Hippocampal formation (tissue), 2 donors: ENCODE measurements at places on chromosomes 6 and 20.

- DNase-seq, result no peak
Observed at GRCh38 chr6:122365775-122366403, 33.6 kb upstream of the HSF2 start.

DNA sequence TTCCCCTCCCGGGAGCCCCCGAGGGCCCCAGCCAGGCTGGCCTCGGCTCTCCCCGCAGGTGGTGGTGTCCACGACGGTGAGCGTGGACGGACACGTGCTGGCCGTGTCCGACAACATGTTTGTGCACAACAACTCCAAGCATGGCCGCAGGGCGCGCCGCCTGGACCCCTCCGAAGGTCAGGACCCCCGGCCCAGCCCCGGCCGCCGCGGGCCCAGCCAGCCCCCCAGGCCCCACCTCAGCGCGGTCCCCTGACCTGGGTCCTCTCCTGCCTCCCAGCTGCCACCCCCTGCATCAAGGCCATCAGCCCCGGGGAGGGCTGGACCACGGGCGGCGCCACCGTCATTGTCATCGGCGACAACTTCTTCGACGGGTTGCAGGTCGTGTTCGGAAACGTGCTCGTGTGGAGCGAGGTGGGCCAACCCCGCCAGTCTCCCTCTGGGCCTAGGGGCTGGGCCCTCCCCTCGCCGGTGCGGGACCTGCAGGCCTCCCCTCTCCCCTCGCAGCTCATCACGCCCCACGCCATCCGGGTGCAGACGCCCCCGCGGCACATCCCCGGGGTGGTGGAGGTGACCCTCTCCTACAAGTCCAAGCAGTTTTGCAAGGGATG, 51.0 kb downstream of the CPXM1 start:
- DNase-seq, result no peak

DNA sequence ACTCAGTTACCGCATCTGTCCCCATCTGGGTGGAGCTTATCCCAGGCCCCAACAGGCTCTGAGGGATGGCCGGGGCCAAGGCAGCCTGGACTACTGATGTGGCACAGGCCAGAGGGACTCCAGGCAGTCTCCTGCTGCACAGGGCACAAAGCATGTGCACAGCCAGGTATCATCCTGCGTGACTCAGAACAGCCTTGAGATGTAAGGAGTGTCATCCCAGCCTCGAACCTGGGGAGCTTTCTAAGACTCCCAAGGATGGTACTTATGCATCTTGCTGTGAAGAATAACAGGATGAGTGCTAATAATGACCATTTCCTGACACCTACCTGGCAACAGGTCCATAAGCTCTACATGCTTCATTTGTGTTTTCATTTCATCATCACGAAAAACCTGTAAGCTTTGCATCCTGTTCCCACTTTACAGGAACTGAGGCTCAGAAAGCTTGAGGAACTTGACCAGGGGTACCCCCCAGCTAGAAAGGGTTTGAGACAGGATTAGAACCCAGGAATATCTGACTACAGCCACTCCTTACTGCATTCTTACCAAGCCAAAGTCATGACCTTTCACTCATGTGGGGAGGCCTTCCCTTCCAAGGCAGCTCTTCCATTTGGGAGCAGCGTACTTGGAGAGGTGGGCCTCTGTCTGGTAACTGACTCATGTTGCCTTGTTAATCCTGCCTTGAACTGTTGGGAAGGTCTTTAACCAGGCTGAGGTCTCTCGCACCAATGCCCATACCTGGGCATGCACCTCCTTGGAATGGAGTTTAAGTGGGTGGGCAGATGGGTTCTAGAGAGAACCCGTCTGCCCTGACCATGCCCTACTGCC, 1.9 kb downstream of the TRIB3 start:
- no peak for DNase-seq

DNA sequence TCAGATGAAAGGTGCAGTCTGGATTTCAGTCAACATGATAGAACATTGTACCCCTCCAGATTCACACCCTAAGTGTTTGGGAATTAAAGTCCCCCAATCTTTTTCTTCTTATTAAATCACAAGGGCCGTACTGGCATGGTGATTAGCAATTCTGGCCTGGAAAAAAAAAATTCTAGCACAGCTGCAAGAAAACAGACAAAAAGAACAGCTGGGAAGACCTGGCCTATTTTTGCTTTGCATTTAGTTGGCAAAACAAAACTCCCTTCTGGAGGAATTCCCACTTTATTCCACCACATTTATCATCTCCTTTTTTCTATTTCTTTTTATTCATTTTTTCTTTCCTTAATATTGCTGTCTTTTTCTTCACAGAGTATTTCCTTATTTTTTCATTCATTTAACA, 39.8 kb upstream of the AKAP12 start:
- DNase-seq, result no peak

- DNase-seq, result no peak
Observed at GRCh38 chr6:134870677-134871498, 79.0 kb downstream of the ALDH8A1 start.

DNA sequence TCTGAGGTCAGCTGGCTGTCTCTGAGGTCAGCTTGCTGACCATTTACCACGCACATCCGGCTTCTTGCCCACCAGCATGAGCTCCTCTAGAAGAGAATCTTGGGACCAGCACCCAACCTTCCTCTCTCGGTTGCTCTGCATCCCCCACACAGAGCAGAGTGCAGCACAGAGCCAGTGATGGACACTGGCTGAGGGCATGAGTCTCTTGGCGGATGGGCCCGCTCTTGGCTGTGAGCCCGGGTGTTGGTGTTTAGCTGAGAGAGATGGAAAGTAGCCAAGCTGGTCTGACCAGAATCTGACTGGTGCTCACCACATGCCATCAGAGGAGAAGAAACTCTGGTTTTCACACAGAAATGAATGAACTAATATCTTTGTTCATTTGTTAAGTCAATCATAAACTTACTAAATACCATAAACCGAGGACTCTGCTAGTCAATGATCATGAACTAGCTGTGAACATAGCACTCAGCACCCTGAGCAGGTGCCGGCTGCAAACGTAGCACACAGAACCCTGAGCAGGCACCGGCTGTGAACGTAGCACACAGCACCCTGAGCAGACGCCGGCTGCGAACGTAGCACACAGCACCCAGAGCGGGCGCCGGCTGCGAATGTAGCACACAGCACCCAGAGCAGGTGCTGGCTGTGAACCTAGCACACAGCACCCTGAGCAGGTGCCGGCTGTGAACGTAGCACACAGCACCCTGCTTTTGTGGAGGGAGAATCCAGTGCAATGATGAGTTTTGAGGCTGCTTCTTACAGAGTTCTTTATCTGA, 10.4 kb upstream of the THBS2 start:
- no peak for DNase-seq

- DNase-seq, result no peak
Observed at GRCh38 chr20:61149636-61150035, 102.4 kb upstream of the CDH4 start.

DNA sequence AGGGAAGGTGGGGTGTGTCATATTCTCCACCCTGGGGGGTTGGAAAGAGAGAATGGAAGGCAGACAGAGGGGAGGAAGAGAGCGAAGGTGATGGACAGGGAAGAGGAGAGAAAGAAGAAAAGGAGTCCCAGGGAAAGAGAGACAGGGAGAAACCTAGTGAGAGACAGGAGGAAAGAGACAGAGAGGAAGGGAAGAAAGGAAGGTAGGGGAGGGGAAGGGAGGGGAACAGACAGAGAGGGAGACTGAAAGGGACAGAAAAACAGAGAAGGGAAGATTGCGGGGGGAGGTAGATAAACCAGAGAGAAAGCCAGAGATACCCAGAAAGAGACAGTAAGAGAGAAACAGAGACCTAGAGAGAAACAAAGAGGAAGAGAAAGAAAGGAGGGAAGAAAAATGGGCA, 88.4 kb downstream of the CDH22 start:
- no peak for DNase-seq

DNA sequence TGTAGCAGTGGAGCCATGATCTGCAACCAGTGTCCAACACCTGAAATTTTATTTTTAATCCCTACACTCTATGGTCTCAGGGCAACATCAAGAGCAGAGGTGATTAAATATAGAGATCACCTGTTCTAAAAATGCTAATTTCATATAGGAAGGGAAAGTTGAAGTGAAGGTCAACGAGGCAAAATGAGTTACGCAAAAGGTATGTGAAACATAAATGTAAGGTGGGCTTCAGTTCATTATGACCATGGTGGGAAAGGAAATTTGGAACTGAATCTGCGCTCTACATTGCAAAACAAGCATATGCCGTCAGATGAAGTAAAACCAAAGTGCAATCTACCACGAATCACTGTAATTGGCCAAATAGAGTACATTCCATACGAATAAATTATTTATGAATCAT, 35.2 kb upstream of the STMND1 start:
- DNase-seq, result no peak

- DNase-seq, result no peak
Observed at GRCh38 chr6:6626187-6626586, 37.7 kb downstream of the LY86 start.

GRCh38 chr20:51586005-51586440, 43.5 kb upstream of the NFATC2 start:
- no peak for DNase-seq

GRCh38 chr20:4067600-4068261, 52.4 kb upstream of the RNF24 start:
- DNase-seq, result no peak

- no peak for DNase-seq
Observed at GRCh38 chr6:129598244-129599187, 111.5 kb downstream of the ARHGAP18 start.

- no peak for DNase-seq
Observed at GRCh38 chr20:5991623-5992441, 41.4 kb downstream of the MCM8 start.

- no peak for DNase-seq
Observed at GRCh38 chr6:138396709-138397108, 7.3 kb upstream of the HEBP2 start.

- DNase-seq, result no peak
Observed at GRCh38 chr6:56037601-56038000, 162.2 kb upstream of the BMP5 start.

- DNase-seq, result no peak
Observed at GRCh38 chr20:35909796-35910195, 44.5 kb downstream of the SCAND1 start.

DNA sequence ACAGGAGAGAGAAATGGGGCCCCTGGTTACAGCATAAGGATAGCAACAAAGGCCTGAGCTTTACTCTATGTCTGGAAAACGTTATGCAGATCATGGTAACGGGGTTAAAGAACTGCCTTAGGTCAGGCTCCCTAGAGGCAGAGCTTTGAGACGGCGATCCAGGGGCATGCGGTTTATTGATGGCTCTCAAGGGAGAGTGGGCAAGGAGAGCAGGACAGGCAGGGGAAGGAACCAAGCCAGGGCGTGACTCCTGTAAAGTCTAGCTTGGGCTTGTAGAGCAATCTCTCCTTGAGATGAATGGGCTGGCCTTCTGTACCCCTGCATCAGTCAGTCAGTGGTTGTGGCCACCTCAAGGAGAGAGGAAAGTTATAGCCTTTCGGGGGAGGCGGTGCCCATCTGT, 12.5 kb upstream of the FERMT1 start:
- no peak for DNase-seq

GRCh38 chr6:90719321-90720195, 132.7 kb upstream of the MAP3K7 start:
- no peak for DNase-seq

DNA sequence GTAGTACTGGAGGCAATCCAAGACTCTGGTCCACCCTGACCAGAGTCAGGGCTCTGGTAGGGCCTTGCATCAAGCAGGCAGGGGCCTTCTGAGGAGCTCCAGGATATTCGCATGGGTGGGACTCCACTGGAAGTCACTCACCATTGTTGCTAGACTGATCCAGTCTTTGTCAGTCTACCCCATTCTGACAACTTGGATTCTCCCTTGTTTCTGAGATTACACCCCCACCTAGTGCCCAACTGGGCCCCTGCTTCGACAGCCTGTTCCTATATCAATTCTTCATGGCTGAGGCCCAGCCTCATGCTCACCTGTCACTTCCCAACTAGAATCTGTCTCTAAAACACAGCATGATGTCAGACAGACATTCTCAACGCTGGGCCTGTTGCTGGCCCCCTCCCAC, 5.2 kb downstream of the SLC35D3 start:
- DNase-seq, result no peak

- no peak for DNase-seq
Observed at GRCh38 chr20:18796282-18796833, 17.2 kb upstream of the SCP2D1 start.

DNA sequence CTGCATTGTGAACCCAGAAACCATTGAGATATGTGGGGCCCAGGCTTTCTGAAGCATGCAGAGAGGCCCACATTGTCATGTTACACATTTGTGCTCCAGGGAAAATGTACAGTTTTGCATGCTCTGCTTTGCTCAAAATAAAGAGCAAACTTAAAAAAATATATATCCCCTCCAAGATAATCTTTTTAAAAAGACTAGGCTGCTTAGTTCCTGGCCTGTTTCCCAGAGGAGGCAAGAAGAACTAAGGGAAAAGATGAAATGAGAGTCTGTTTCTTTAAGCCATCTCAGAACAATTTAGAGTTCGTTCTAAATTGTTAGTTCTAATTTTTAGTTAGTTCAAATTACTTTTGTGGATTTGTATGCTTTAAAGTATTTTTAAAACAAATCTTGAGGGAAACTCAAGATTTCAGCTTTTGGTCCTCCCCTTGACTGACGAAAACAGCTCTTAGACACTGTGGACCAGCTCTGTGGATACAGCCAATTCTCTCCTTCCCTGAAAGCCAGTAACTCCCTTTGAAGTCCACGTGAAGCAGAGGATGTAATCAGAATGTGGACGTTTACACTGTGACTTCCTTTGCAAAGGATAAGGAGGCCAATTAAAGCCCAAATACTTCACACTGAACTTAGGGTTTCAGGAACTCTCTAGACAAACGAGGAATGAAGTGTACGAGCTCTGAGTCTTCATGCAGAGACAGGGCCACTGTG, 84.7 kb downstream of the CD164 start:
- DNase-seq, result no peak

- DNase-seq, result peak; percentile 75
Observed at GRCh38 chr6:113587078-113587699, 270.0 kb upstream of the MARCKS start.

- DNase-seq, result no peak
Observed at GRCh38 chr6:168100803-168101589, 22.0 kb upstream of the FRMD1 start.

DNA sequence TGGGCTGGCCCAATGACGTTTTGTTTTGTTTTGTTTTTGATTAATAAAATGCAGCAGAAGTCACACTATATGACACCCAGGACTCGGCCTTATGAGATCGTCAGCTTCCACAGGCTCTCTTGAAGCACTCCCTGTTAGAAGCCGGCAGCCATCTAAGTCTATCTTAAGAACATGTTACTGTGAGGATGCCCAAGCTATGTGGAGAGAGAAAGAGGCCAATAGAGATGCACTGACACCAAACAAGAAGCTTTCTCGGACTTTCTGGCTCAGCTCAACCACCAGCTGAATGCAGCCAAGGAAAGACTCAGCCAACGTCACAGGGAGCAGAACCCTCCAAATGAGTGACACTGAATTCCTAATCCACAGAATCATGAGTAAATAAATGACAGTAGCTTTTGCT, 14.0 kb downstream of the SGK1 start:
- DNase-seq, result no peak

GRCh38 chr20:38095017-38095686, 61.6 kb downstream of the RPRD1B start:
- no peak for DNase-seq

- DNase-seq, result no peak
Observed at GRCh38 chr20:57567471-57568079, 6.7 kb downstream of the PCK1 start.

- no peak for DNase-seq
Observed at GRCh38 chr20:19785983-19786285, 27.9 kb downstream of the RIN2 start.
